ENCODE measurements at places on chromosomes 5 and 9.

DNA sequence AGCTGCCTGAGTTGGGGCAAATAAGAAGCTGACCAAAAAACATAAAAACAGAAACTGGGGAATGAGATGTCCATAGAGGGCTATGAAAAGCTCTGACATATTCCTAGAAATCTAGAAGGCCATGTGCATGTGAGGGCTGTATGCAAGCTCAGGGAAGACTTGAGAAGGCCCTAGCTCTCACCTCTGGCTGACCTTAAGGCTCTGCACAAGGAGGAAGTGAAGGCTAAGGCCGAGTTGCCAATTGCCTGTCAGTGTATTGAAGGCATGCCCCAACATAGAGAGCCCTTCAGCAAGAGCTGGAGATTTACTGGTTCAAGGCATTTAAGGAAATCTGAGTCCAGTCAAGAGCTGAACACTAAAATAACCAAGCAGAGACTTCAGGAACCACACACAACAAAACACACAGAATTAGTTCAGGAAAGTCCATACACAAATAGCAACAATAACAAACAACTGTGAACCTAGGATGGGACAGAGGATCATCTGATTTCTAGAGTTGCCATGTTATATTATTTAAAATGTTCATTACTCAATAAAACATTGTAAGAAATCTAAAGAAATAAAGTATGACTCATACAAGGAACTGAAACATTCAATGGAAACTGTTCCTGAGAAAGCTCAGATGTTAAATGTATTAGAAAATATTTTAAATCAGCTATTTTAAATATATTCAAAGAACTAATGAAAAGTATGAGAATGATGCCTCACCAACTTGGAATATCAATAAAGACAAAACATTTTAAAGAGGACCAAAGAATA is 161.8 kb downstream of the AUH start:
- DNase-seq: no peak

DNA sequence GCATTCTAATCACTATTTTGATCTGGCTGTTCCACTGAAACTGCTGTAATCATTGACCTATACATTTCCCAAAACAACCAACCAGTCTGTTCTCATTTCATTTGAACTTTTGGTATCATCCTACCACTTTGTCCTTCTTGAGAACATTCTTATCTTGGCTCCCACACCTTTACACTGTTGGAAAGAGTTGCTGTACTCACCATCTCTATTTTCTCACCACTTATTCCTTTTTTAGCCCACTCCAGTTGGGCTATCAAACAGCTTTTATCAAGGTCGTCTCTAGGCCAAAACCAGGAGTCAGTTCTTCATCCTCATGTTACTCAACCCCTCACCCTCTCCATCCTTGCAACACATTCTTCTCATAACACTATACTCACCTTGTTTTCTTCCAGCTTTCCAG is 170.1 kb downstream of the KDM4C start:
- DNase-seq: no peak

DNA sequence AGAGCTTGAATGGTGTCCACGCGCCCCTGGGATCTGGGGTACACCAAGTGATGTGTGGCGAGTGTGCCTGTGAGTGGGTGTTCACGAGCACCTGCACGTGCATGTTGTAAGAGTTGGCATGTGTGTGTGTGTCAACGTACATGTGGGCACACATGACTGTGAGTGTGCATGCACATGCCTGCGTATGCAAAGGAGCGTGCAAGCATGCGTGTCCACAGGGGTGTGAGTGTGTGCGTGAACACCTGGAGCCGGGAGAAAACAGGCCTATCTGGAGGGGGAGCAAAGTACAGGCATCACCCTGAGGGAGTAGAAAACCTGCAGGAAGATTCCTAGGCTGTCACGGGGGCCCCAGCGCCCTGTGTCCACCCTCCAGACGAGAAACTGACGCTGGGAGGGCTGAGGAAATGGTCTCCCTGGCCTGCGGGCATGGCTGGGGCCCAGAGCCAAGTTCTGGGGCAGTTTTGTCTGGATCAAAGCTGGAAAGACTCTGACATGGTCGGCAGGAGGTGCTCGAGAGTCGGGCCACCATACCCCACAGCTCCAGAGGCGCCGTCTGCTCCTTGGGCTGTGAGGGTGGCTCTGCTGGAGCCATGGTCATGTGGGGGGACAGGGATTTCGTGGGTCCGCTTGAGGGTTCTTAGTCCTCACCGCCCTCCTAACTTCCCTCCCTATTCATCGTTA is 31.8 kb downstream of the PTGES start:
- no peak for DNase-seq

DNA sequence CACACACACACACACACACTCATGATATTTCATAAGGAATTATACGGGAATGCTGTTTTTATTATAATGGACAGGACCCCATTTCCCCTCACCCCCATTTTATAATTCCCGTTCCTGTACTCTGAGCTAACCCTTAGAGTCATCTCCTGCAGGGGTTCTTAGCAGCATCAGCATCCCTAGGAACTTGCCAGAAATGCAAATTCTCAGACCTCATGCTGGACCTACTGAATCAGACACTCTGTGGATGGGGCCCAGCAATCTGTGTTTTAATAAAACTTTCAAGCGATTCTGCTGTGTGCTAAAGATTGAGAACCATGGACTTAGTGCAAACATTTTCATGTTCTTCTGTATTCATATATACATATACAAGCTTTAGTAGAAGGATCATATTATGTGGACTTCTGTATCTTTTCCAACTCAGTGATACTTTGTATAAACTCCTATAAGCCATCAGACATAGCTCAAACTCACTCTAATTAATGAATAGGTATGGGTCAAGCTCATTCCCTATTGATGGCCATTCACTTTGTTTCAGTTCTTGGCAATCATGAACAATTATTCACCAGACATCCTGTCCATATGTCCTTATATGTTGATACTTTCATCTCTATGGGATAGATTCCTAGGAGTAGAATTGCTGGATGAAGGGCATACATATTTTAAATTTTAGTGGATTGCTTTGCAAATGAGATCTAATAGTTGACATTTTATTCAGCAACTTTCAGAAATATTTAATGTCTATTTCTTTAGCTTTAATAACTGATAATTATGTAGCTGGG is 65.5 kb downstream of the ARHGEF28 start:
- no peak for DNase-seq

DNA sequence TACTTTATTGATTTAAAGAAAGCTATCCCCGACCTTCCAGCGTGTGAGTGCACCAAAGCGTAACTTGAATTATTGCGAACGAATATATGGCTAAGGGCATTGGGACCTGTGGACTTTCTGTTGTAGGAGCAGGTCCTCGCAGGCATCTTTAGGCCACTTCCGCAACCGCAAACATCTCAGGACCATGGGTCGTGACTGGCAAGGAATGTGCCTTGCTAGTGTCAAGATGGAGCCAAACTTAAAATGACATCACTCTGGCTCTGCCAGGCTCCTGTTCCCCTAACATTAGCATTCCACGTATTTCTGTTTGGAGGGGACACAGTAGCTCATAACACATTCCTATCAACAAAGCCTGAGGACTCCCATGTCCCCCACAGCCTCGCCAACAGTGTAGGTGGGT is 44.1 kb upstream of the OLFM1 start:
- DNase-seq: no peak

- DNase-seq: no peak
These were observed 169.4 kb downstream of the PAPPA start for GRCh38 chr9:116323012-116323411.

GRCh38 chr5:176619203-176619568 is 9.2 kb upstream of the GPRIN1 start:
- no peak for DNase-seq

DNA sequence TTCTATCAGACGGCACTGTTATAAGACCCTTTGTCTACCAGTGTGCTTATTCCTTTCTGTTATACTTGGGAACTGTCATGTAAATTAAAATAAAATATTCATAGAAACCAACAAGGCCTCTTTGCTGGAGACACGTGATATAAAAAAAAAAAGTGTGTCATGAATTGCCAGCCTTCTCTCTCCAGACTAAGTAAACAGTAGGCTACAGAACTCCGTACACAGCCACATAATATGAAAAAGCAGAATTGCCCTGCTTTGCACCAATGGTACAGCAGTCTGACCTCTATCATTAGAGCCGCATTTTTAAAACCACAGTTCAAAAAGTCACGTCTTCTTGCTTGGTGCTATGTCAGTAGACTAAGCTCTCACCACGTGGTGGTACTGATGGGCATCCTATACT is 231.3 kb downstream of the SEMA5A start:
- no peak for DNase-seq

DNA sequence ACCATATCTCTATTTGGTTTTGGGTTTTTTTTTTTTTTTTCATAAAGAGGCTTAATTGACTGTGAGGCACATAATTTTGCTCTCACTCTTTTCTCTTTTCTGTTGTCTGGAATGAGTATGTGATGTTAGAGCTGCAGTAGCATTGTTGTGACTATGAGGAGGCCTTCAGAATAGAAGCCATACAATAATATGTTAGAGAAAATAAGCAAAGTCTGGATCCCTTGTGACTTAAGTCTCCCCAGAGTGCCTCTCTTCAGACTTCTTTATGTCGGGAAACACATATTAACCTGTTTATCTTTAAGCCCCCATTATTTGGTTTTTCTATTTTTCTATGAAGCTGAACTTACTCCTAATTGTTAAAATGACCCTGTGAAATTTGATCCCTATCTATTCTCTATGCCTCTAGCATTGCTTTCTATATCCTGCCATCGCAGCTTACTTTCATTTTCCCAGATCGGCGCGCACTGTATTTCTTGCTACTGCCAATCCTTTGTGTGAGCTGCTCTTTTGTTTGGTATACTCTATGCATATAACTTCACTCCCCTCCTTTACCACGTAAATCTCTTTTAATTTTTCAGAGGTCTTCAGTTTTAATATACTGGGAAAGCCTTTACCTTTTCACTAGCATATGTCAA is 372.5 kb upstream of the KCNN2 start:
- no peak for DNase-seq

GRCh38 chr5:127111112-127111511 is 37.8 kb upstream of the C5orf63 start:
- no peak for DNase-seq

Measured in AG04449 (cell line).